ENCODE measurements at places on chromosomes 4 and X.

GRCh38 chrX:115284877-115285276 lies 4.6 kb upstream of the LUZP4 start:
- DNase-seq: no peak

DNA sequence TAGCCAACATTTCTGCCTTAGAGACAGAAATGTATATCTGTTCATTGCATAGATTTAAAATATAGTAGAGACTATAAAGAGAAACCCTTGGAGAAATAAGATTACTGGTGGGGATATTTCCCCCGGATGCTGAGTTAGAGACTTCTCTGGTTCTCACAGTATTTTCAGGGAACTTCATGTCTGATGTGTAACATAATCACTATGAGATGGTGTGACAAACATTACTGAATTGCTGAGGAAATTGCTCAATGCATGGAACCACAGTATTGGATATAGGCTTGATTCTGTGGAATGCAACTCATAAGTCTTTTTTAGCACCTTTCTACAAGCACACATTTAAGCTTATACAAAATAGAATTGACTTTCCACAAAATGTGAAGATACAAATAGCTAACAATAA lies 152.7 kb downstream of the SOWAHB start:
- DNase-seq: no peak

DNA sequence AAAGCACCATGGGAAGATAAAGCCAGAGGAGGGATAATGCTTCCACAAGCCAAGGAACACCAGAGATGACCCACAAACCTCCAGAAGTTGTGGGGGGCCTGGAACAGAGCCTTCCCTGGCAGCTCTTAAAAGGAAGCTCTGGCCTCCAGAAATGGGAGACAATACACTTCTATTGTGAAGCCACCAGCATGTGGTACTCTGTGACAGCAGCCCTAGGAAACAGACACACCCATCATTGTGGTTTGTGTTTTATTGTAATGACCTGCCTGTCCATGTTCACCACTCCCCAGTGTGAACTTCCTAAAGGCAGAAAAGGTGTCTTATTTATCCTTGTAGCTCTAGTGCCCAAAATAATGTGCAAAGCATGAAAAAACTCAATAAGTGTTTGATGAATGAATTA lies 264.1 kb upstream of the GATB start:
- DNase-seq: no peak

- no peak for DNase-seq
These were observed 225.1 kb upstream of the ITM2A start for GRCh38 chrX:79592259-79592658.

DNA sequence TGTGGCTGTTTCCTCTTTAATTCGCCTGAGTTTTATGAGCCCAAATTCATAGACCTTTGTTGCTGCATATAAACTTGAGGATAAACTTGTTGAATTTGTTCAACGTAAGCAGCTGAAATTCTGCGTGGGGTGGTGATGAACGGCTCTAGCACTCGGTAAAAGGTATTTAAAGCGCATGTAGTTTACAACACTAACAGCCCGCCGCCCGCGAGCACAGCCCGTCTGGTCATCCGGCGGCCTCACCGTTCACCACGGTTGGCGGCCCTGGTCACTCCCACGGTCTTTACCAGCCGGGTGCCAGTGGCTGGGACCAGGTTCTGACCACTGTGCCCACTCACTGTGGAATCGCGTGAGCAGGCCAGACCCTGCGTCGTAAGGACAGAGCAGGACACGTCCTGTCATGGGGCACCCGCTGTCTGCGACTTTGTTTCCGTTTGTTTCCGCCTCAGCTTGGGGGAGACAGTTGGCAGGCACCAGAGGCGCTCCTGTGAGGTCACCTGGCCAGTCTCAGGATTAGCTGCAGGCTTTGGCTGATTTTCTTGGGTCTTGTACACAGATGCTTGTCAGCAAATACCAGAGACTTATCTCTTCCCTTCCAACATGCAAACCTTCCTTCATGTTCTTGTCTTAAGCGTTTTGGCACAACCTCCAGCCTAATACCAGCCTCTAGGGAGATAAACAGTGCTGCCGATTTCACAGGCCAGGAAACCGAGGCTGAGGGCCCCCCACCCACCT lies 36.8 kb upstream of the SPON2 start:
- no peak for DNase-seq

GRCh38 chr4:141009931-141010330 lies 123.3 kb downstream of the RNF150 start:
- DNase-seq: no peak

GRCh38 chr4:183760326-183760725 lies 101.2 kb downstream of the TRAPPC11 start:
- DNase-seq: no peak

DNA sequence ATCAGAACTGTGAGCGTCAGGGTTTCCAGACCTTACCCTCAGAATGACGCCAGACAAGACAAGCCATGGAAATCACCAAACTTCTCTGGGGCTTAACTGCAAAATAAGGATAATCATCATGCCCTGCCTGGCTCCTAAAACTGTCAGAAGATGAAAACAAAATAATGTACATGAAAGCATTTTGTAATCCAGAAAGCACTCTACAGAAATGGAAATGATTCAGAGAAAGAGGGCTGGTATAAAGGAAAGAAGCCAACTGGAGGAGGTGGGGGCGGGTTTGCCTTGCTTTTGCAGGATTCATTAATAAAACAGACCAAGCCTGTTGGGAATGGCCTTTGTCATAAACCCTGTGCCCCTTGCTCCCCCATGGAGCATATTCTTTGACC lies 47.3 kb downstream of the SEPSECS start:
- no peak for DNase-seq

DNA sequence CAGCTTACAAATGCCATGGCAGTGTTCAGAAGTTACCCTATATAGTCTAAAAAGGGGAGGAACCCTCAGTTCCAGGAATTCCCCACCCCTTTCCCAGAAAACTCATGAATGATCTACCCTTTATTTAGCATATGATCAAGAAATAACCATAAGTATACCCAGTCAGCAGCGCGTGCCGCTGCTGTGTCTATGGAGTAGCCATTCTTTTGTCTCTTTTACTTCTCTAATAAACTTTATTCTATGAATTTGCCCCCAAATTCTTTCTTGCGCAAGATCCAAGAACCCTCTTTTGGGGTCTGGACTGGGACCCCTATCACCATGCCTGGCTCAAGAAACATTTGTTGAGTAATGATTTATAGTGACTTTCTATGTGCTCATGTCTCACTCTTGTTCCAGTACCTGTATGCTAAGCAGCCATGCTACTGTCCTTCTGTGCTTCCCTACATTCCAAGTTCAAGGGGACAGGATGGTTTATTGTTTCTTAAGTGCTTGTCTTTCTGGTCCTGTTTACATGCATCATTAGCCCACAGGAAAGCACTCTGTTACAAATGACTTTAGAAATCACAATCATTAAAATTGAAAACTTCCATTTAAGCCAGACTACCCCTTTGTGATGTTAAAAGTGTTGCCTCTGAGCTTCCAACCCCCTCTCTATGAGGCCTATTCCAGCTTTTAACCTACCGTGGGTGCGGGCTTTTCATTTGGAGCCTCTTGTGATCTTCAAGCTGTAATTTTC lies 63.4 kb upstream of the S100G start:
- no peak for DNase-seq

- no peak for DNase-seq
These were observed 25.9 kb downstream of the PKD2 start for GRCh38 chr4:88033309-88033708.

DNA sequence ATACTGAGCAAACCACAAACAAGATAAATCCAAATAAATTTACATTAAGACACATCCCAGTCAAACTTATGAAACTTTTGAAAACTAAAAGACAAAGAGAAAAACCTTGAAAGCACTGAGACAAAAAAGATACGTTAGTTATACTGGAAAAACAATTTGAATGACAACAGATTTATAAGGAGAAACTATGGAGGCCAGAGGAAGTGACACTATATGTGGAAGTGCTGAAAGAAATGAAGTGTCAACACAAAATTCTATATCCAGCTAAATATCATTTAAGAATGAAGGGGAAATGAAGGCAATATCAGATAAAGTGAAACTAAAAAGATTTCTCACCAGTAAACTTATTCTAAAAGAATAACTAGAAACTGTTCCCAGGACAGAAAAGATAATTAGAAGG lies 283.7 kb downstream of the RAPGEF2 start:
- no peak for DNase-seq

DNA sequence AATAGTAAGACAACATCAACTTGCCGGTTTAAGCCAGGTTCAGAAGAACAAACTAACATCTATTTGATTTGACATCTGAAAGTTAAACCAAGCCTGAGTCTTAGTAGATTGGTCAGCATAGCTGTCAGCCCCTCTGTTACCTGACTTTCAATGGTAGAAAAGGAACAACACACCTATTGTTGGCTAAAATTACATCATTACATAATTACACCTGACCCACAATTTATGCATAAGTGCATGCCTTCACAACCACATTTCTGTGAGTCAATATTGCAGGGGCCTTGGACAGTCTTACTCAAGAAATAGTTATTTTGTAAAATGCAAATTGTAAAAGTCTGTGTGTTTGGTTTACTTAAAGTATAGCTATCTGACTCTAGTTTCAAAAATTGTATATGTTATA lies 36.2 kb downstream of the EGFL6 start:
- no peak for DNase-seq

- DNase-seq: no peak
These were observed 77.9 kb upstream of the ADRA2C start for GRCh38 chr4:3688018-3688998.

GRCh38 chr4:9804918-9805317 lies 23.5 kb downstream of the DRD5 start:
- DNase-seq: no peak

GRCh38 chr4:72209600-72209999 lies 177.8 kb downstream of the NPFFR2 start:
- no peak for DNase-seq

- no peak for DNase-seq
These were observed 1364.4 kb downstream of the STIM2 start for GRCh38 chr4:28225050-28225449.

DNA sequence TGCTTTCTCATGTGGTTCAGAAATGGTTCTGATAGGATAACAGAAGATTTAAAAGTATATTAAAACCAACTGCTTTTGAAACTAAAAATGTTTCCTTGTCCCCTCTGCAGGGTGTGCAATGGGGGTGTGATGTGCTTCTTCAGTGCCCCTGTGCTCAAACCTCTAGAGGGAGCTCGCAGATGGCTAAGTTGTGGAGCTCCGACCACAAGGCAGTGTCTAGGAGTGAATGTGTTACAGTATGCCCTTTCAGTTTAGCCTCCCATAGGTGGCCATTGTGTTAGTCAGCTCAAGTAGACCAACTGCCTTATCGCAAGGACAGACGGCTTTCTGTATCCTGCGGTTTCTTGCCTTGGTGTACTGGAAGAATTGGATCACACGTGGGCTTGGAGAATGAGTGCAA lies 130.5 kb downstream of the TENT5D start:
- no peak for DNase-seq

- no peak for DNase-seq
These were observed 54.6 kb upstream of the TENM3 start for GRCh38 chr4:182188622-182189021.

All from hematopoietic multipotent progenitor cell (in vitro differentiated cells).